ENCODE measurements at places on chromosomes 7 and 10. TPM values are rescaled to one million over a fixed set of nuclear protein-coding genes. Genes with fewer than 3 reads are reported as not detected.
A peak's percentile ranks its signal among the peaks of the same experiment; 100 is the strongest.

DNA sequence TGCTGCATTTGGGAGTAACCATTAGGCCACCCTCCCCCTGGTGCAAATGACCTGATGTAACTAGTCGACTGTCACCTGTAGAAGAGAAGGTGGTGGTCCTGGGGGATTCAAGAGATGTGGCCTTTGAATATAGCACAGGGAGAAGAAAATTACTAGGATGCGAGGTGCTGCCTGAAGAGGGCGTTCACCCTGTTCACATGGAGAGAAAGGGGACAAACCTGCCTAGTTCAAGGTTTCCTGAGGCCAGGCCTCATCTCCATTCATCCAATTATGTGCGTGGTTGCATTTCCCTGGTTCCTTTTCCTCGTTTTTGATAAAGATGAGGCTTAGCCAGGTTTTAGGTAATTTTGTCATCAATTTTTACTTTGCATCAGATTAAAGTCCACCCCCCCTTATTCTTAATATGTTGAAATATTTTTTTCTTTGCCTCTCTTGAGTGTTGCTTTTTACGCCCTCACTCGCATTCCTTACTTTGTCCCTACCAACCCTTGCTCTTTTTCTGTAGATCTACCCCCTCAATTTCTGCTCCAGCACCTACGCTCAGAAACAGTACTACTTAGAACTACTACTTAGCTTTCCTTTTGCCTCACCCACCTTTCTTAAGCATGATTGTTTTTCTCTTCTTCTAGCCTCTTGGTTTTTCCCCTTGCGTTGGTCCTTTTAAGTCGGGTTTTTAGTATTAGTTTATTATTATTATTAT, 13.7 kb downstream of the CLCN1 start:
- H3K4me1 ChIP-seq, result no peaks in the 10 kb centered on the region
- H3K4me3 ChIP-seq, result no peak overlapping the region
- no peak for DNase-seq
- no peaks in the 10 kb centered on the region for H3K27me3 ChIP-seq

DNA sequence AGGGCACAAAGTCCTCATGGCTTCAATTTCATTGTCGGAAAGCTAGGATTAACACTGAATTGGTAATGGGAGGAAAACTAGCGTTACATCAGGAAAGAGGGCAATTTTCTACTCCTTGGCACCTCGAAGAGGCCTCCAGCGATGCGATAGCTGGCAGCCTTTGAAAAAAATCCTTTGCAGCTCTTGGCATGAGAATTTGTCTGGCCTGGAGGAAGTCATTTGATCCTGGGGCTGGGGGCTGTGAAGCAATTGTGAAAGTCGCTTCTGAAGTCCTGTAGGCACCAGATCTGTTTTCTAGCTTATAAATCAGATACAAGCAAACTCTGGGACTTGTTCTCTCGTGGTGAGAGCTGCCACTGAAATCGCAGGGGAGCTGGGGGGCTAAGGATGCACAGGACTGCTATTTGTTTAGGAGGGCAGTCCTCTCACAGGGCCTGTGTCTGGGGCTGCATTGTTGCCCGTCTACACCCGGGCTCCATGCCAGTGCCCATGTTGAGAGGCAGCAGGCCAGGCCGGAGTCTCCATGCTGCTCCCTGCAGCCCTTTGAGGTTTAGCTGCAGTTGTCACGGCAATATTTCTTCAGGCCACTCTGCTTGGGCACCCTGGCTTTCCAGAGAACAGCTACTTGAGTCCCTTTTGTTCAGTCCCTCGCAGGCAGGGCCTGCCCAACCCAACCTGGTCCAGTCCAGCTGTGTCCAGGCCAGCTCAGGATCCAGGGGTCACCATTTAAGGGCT, 206.8 kb upstream of the LYZL1 start:
- no peak overlapping the region for H3K4me3 ChIP-seq
- no peaks in the 10 kb centered on the region for H3K36me3 ChIP-seq
- no peak for DNase-seq
- H3K27ac ChIP-seq, result no peak overlapping the region

- H3K4me1 ChIP-seq, result no peaks in the 10 kb centered on the region
- no peaks in the 10 kb centered on the region for H3K36me3 ChIP-seq
- no peaks in the 10 kb centered on the region for H3K27me3 ChIP-seq
- H3K27ac ChIP-seq, result no peak overlapping the region
- no peak overlapping the region for H3K4me3 ChIP-seq
Measured at GRCh38 chr7:110209884-110210283, 881.0 kb upstream of the LRRN3 start.

Gene JCAD
- 40.8 TPM for total RNA-seq

- no peaks in the 10 kb centered on the region for H3K36me3 ChIP-seq
- no peak overlapping the region for H3K27ac ChIP-seq
- peaks cover 6% of the 10 kb centered on the region for H3K27me3 ChIP-seq
- H3K4me1 ChIP-seq, result peaks cover 6% of the 10 kb centered on the region
- DNase-seq, result peak; percentile 70
Measured at GRCh38 chr7:149742075-149742701, 31.2 kb downstream of the ZNF467 start.

Gene UCMA
- not detected for total RNA-seq

Gene ELMO1
- 120 TPM for total RNA-seq

Measured in transverse colon (tissue), 4 donors.